ENCODE measurements at places on chromosomes 7 and 10. TPM values are rescaled to one million over a fixed set of nuclear protein-coding genes. Genes with fewer than 3 reads are reported as not detected.

The CPA2 gene
- 0.28 TPM for polyA plus RNA-seq

The MAD1L1 gene
- 27.6 TPM for polyA plus RNA-seq

DNA sequence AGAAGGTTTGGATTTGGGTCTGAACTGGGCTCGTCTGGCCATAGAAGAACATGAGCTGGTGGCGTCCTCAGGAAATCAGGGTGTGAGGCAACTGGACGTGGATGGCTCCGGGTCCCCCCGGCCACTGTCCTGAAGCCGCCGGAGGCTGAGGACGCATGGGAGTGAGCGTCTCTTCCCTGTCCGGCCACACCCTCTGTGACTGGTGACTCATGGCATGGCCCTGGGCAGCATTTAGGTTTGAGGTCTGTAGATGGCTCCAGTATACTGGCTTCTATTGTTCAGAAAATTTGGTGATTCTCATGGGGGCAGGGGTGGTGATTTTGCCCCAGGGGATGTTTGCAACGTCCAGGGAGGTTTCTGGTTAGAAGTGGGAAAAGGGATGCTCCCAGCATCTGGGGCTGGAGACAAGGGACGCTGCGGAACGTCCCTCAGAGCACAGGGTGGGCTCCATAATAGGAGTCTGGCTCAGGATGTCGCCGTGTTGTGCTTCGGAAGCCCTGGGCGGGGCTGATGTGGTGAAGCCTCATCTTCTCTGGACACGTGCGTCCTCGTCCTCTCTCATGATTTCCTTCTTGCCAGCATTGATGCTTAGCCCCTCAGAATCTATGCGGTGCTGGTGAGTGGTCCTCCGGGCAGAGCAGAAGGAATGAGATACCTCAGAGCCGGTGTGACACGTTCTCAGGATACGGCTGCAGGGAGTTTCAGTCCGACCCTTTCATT lies 49.9 kb downstream of the PITRM1 start:
- no peak for DNase-seq

- no peak for DNase-seq
Measured at GRCh38 chr10:50592961-50593418, 30.8 kb downstream of the SGMS1 start.

DNA sequence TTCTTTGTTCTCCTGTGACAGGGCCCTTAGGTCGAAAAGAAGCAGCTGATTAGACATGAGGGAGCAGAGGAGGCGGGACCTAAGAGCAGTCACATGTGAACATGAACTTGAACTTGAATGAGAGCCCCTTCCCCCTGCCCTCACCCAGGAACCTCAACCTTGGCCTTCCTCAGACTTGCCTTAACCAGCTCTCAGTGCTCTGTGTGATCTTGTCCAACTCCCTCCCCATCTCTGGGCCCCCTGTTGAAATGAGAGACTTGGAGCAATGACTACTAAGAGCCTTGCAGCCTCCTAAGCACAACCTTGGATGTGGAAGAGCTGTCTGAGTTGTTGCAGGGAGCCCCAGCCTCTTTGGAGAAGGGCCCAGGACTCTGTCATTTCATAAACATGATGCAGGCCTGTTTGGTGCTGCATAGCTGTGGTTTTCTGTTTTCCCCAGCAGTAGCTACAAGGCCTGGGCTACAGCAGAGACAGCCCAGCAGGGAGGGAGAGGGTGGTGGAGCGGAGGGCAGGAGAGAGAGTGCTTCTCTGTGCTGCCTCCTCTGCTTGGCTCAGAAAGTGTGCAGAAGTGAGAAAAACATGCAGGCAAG lies 123.9 kb upstream of the ZMIZ1 start:
- DNase-seq = peak; percentile 83

- no peak for DNase-seq
Measured at GRCh38 chr10:112115781-112116385, 67.7 kb downstream of the GPAM start.

DNA sequence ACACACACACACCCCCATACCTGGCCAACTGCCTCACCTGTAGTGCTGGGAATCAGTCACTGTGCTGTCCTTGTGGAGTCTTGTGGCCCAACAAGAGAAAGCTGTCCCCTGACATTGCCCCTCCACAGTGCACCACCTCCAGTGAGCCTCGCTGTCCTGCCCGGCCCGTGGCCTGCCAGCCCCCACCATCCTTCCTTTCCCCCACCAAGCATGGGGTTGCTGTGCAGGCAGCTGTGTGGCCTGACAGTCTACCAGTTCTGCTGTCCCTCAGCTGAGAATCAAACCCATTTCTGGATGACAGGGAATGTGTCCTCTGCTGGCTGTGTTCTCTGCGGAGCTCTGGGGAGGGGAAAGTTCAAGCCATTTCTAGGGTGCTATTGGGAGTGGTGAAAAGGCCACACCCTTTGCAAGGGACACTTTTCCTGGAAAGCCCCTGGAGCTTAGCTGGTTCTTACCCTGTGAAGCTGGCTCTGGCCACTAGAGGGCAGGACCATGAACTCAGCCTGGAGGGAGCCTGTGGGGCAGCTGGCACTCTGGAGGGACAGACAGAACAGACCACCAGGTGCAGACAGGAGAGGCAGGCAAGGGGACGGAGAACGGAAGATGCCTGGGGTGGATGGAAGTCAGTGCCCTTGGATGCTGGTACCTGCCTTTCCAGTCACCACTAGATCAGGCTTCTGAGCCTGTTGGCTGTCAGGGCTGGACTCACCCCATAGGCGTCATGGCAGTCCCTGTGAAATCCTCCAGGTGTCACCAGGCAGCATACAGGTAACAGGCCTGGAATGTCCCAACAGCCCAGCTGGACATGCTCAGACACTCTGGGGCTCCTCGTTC lies 10.5 kb upstream of the MTPAP start:
- no peak for DNase-seq

DNA sequence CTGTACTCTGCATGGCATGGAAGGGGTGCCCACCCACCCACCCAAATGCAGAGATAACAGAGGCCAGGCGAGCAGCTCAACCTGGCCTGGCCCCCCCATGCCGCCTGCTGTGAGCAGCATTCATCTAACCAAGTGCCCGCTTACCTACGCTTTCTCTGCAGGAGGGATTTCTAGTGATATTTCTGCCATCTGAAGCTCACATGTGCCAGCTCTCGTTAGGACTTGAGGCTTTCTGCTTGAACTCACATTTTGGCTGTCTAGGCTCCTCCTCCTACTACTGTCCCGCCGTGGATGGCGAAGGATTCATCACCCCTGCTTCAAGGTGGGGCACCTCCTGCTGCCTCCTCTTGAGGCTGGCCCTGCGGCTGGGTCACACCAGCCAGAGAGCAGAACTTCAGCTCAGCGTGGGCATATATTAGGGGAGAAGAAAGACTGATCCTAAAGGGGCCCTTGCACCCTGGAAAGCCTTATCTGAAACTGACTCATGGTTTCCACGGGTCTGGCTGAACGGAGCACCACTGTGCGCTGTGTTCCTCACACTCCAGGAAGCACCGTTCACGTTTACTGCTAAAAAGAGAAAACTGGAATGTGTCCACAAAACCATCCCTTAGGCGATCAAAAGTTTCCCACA lies 45.5 kb downstream of the CTBP2 start:
- DNase-seq = no peak

GRCh38 chr7:26534649-26535482 lies 243.2 kb downstream of the SNX10 start:
- DNase-seq = no peak

DNA sequence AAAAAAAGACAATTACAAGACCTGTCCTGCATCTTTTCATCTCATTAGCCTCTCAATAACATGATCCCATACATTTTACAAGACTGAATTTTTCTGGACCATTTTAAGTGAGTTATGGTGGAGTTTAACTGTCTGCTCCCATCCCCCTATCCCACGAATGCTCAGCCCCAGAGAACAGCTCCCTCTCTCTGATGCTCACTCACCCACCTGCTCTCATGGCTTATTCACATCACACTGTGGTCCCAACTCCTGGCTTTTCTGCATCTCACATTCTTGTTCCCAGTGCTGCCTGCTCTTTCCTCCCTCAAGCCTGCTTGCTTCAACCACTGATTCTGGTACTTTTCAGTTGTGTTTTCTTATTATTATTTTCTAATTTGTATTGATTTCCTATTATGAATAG lies 20.4 kb upstream of the CCSER2 start:
- DNase-seq = no peak

- peak; percentile 32 for DNase-seq
Measured at GRCh38 chr7:30322271-30323005, 38.0 kb downstream of the ZNRF2 start.

Measured in hindlimb muscle (tissue), 1 donor.